ENCODE measurements at places on chromosomes 4 and X.

GRCh38 chr4:107148904-107149303 lies 112.8 kb upstream of the DKK2 start:
- DNase-seq = no peak

DNA sequence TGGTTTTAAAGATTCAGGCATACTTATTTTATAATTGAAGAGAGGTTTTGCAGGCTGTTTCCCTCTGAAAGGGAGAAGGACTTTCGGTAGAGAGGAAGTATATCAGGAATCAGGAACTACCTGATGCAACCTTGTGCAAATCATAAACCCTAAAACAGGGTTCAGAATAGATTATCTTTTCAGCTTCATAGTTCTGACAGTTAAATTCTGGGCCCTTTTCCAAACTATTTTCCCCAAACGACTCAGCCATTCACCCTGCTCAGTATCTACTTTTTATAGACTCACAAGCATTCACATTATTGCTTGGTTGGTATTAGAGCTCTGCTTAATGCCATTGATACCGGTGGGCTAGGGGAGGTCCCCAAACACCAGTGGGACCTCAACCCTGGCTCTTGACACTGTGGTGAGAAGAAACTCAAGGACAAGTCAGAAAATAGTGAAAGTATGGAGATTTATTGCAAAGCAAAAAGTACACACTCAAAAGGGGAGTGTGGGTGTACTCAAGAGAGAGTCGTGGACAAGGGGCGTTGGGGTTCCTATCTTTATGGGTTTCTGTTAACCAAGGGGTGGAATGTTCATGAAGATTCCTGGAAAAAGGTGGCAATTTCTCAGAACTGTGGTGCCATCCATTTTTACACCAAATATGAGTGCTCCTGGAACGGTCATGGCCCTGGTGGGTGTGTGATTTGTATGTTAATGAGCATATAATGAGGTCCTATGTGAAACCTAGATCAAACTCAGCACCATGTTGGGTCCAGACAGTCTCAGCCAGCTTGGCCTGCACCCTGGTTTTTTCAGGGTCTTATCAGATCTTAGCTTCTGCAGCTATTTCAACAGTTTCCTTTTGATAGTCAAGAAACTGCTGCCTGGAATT lies 238.3 kb downstream of the DCLK2 start:
- peak; percentile 6 for DNase-seq

DNA sequence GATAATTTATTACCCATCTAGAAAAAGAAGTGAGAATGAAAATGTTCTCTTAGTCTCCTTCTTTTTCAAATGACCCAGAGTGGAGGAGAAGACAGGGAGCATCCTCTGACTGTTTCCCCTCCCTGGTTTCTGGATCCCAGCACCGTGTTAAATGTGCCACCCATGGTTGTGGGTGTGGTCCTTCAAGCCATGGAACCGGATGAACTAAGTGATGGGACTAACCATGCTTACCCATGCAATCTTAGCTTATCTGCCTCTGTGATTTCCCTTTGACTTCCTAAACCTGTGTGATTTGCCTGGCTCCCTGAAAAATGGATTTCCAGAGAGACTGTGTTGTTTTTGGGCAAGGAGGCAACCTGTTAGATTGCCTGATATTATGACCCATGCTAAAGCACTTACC lies 437.1 kb downstream of the MAGEB5 start:
- DNase-seq = no peak

DNA sequence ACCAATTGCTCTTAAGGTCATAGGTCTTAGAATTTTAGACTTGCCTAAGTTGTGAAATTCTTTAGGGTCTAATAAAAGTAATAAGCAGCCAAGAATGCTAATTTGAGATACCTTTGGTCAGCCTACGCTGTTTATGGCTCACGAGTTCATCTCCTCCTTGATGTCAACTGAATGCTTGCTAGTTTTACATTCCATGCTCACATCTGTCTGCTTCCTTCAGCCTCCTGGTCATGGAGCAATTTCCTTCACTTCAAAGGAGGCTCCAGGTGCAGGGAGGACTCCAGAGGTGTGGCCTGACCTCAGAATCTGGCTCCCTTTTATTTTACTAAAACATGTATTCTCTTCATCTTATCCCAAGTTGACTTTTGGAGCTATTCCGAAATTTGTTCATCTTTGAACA lies 23.3 kb upstream of the LNX1 start:
- no peak for DNase-seq

GRCh38 chr4:17328141-17328815 lies 183.6 kb downstream of the QDPR start:
- DNase-seq = no peak
